ENCODE measurements at places on chromosomes 4 and X.
A peak's percentile ranks its signal among the peaks of the same experiment; 100 is the strongest.

- DNase-seq = no peak
Observed at GRCh38 chr4:175767150-175767549, 44.9 kb downstream of the GPM6A start.

GRCh38 chrX:48824066-48824465, 2.2 kb upstream of the ERAS start:
- no peak for DNase-seq

DNA sequence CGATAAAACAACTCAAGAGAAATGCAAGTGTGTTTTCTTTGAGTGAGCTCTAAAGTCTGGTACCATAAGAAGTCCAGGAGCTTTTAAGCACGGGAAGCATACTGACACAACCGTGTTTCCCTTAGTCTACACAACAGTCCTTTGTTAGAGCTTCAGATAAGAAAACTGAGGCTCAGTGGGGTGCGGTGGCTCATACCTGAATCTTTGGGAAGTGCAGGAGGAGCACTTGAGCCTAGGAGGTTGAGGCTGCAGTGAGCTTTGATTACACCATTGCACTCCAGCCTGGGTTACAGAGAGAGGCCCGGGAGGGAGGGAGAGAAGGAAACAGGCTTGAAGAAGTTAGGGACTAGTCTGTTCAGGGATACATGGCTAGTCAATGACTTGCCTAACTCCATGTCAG, 21.9 kb downstream of the LEF1 start:
- DNase-seq = no peak

GRCh38 chr4:15343000-15343399, 84.8 kb upstream of the C1QTNF7 start:
- no peak for DNase-seq

DNA sequence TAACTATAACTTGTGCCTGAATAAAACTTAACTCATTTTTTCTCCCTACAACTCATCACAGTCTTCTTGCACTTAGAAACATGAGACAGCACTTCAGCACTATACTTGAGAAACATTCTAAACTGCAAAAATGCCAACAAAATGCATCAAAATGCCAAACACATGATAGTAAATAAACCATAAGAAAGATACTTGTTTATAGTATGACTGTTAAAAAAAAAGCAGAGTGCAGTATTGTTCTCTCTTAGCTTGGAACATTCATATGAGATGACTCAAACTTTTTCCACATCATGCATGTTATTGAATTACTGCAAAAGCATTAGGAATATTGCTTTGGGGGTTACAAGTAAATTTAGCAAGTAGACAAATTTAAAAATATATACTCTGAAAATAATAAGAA, 135.7 kb upstream of the ANXA10 start:
- no peak for DNase-seq

DNA sequence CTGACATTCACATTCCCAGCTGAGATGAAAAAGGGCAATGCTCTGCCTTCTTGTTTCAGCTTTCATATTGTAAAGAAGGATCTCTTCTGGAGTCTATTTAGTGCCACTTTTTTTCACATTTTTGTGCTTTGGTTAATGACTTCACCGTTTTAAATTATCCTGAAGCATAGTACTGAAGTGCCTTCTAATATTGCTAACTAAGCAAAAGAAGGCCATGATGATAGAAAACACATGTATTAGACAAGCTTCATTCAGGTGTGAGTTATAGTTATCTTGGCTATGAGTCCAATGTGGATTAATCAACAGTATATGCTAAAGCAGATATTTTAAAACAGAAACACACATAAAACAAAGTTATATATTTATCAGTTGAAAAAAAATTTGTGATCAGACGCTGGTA, 40.4 kb downstream of the NXT2 start:
- DNase-seq = no peak

DNA sequence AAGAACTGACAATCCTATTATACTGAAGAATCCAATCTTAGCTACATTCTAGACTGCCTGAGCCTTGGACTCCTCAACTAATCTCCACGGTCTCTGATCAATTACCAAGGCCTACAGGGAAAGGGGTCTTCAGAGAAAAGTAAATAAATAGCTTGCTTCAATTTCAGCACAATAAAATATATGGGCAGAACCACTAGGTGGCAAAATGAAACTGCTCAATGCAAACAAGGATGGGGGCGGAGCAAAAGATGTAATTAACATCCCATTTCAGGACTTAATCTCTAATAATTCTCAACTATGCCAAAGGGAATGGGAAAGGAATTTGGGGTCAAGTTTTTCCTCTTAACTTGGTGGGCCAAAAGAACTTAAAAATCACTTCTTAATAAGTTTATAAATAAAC, 78.4 kb upstream of the MAP3K15 start:
- DNase-seq = peak; percentile 18

- no peak for DNase-seq
Observed at GRCh38 chr4:108954880-108955279, 192.0 kb upstream of the ETNPPL start.

DNA sequence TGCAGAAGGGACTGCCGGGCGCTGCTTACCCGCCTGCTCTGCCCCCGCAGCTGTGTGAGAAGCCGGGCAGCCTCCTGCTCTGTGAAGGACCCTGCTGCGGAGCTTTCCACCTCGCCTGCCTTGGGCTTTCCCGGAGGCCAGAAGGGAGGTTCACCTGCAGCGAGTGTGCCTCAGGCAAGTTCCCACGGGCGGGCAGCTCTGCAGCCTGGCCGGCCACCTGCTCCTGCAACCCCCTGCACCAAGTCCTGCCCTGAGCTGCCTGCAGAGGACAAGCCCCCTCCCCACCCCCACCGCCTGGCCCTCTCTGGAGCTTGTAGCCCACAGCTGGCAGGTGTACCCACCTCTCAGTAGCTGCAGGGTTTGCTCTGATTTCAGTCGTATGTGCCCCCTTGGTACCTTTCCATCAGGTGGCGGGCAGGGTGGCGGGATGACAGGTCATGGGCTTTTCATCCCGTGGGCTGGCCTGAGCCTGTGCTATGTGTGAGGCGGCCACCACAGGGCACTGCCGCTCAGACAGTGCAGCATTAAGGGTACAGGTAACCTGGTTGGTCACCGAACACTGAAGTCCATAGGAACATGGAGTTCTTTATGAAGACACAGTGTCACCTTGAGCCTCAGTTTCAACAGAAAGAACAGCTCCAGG, 56.6 kb downstream of the NELFA start:
- DNase-seq = no peak

DNA sequence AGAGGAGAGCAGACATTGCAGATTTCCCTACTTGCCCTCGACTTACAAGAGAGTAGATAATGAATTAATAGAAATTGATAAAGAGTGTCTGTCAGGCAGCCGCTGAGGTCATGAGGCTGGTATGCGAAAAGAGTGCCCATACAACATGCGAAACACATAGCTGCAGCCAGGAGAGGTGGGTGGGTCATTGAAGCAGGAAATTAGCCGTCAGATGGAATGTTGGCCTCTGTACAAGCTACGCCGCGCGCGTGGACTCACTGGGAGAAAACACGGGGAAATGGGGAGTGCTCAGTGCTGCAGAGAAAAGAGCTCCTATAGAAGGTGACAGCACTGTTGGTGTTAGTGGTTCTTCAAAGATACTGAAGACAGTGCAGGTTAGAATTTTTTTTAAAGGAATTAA, 125.1 kb downstream of the RAPGEF2 start:
- DNase-seq = peak; percentile 56

- DNase-seq = no peak
Observed at GRCh38 chrX:15343075-15343476, 7.8 kb upstream of the PIGA start.

DNA sequence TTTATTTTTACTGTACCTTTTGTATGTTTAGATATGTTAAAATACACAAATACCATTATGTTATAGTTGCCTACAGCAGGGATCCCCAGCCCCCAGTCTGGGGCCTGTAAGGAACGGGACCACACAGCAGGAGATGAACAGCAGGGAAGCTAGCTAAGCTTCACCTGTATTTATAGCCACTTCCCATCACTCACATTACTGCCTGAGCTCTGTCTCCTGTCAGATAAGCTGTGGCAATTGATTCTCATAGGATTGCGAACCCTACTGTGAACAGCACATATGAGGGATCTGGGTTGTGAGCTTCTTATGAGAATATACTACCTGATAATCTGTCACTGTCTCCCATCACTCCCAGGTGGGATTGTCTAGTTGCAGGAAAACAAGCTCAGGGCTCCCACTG, 73.9 kb downstream of the BMPR1B start:
- no peak for DNase-seq

GRCh38 chr4:78613522-78614321, 62.2 kb downstream of the ANXA3 start:
- no peak for DNase-seq

DNA sequence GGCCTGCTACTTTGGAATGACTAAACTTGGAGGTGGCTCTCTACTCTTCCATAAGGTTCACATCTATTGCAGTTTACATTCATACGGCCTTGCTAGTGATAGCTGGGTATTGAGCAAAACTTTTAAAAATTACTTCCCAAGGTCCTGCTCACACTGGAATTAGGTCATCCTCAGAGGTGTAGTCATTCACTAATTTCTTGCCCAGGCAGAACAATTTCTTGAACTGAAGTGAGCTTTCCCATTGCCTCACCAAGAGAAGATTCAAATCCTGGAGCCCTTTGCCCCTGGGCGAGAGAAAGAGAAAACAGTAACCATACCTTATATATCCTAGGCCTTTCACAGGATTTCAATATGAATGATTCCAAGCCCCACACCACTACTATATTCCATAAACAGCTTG, 109.2 kb downstream of the GUCY2F start:
- DNase-seq = no peak

- DNase-seq = no peak
Observed at GRCh38 chr4:8723222-8723980, 130.8 kb downstream of the CPZ start.

DNA sequence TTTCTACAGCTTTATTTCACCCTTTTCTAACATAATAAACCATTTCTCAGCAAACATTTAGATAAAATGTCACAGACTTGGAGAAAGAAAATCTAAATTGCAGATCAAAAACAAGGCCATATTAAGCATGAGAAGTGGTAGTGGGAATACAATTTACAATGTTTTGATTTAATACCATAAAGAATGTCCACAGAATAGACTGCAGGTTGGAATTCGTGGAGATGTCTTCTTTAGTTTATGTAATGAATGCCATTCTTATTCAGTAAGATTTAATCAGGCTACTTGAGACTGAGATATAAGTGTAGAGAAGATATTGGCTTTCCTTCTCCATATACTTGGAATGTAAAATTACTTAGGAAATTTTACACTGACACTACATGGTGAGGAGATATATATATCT, 91.9 kb upstream of the ZFP42 start:
- peak; percentile 18 for DNase-seq

- DNase-seq = no peak
Observed at GRCh38 chrX:30941898-30942297, 52.8 kb upstream of the TAB3 start.

GRCh38 chrX:843306-843705, 212.7 kb downstream of the SHOX start:
- no peak for DNase-seq

GRCh38 chrX:150364347-150365050, 1.4 kb downstream of the MAMLD1 start:
- no peak for DNase-seq

GRCh38 chr4:58732973-58733372, 1622.8 kb upstream of the IGFBP7 start:
- peak; percentile 4 for DNase-seq

DNA sequence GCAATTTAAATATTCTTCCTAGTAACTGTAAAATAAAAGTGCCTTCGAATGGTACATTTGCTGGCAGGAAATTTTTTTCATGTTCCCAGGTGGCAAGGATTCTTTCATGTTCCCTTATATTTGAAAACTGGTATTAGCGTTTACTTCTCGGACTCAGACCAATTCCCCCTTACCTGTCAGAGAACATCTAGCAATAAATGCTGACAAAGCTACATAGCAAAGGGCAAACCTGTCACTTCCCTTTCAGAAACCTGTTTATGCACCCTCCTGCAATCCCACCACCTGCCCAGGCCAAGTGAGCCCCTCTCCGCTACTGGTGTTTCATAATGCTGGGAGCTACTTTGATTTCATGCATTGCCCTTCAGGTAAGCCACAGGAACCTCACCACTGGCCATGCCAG, 98.2 kb downstream of the HPRT1 start:
- no peak for DNase-seq

GRCh38 chrX:54238588-54238987, 55.5 kb upstream of the FAM120C start:
- DNase-seq = no peak

DNA sequence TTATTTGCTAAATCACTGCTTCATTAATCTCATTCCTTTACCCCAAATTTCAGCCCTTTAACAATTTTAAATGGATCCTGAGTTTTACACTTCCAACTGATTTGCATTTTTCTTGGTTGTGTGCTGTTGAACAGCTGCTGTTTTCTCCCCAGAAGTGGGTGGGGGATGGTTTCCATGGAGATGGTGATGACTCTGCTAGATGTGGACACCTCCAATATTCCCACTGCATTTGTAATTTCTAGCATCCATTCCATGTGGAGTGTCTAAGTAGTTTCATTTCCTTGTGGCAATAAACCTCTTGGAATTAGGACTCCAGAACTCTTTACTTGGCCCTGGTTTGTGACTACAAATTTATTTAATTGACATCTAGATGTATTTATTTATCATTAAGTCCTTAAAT, 330.4 kb downstream of the GBA3 start:
- no peak for DNase-seq

GRCh38 chr4:111754003-111754402, 391.3 kb upstream of the FAM241A start:
- no peak for DNase-seq

DNA sequence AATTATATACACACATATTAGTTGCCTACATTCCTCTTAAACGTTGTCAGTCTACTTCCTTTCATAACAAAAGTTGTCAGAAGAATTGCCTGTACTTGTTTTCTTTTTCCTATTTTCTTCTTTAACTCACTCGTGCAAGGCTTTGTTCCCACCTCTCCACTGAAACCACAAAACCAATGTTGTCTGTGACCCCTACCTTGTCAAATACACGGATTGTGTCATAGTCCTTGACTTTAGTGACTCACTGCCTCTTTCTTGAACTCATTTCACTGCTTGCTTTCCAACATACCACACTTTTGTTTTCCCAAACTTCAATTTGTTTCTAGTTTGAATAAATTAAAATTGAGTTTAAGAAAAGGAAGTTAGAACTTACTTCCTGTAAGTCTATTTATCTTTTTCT, 283.9 kb upstream of the AGA start:
- DNase-seq = no peak

Data from HTR-8/SVneo (cell line).